Stimulated activated naive CD4-positive, alpha-beta T cell treated with Interleukin-2 at 50 U/mL for 16 hours (primary cell): ENCODE measurements at places on chromosomes 3 and 15.

DNA sequence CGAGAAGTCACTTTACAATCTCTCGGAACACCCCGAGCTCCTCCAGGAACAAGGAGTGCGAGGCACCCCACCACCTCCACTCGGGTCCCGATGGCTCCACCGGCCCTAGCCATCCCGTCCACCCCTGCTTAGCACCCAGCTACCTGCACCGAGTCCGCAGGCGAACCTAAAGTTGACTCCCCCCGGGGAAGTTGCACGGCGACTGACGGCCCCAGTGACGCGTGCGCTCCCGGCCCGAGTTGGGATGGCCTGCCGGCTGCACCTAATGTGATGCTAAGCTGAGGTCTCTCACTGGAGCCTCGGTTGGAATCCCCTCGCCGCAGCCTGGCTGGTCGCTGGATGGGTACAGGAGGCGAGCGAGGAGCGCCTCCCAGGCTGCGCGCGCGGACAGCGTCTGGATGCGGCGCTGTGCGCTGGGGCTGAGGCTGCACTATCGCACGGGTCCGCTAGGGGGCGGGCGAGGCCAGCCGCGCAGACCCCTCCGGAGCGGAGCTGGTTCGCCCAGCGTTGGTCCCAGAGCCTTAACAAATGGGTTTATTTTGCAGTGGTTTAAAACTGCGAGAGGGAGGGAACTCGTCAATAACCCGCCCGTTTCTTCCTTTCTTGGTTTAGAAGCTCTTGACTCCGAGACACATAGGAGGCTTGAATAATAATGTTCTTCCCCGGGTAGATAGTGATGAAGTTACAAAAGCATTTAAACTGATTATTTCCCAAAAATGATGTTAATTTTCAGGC lies at the start of gene OXTR:
Gene OXTR, minus strand, starts transcription at position 526 of the 735 bp plus-strand sequence. CDS start 1,426 bp downstream, outside the sequence.
- peak; percentile 31 for DNase-seq

DNA sequence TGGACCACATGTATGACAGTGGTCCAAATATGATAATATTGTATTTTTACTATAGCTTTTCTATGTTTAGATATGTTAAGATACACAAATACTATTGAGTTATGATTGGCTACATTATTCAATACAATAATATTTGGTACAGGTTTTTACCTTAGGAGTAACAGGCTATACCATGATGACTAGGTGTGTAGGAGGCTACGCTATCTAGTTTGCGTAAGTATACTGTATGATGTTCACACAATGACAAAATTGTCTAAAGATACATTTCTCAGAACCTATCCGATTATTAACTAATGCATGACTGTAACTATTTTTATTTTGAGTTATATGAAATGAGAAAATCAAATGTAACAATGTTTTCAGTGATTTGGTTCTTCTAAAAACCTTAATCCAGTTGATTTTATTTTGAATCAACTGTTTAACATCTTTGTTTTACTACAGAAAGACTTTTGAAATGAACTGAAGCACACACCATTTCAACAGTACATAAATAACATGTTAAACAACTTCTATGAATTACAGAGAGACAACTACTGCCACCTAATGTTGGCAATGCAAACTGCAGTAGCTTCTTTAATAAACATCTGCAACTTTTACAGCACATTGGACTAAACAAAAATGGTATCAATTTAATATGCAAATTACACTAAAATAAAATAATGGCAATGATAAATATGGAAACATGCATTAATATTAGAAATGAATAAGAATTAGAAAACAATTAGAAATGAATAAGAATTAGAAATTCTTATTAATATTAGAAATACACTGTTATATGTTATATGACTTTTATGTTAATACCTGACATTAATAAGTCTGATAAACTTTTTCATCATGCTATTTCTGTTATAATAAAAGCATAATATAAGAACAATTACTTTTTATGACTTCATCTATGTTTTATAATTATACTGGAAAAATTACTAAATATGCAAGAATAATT lies 255.7 kb downstream of the MBNL1 start:
- no peak for DNase-seq

GRCh38 chr3:183488343-183488742 lies 59.9 kb upstream of the MCF2L2 start:
- DNase-seq, result no peak

- DNase-seq, result no peak
These were observed 46.9 kb upstream of the CSPG4 start for GRCh38 chr15:75759416-75760130.

GRCh38 chr3:128573160-128573559 lies 77.5 kb downstream of the RPN1 start:
- no peak for DNase-seq

GRCh38 chr3:33424606-33425452 lies 15.4 kb downstream of the UBP1 start:
- DNase-seq, result no peak

- DNase-seq, result no peak
These were observed 28.6 kb upstream of the KBTBD12 start for GRCh38 chr3:127886231-127886955.

DNA sequence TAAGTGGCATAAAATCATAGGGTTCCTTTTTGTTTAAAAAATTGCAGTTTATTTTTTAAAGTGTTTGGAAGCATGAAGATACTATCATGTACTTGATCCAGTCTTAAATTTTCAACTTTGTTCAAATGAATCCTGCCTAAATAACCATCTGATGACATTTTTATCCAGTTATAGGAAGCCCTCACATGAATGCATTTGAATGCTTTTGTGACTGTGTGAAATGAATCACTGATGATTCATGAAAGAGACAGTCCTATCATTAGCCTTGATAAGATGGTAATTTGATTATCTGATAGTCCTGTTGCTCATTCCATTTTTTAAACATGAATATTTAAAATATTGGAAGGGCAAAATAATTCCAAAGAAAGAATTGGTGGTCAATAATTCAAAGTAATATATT lies 401.9 kb upstream of the ROBO2 start:
- DNase-seq, result no peak

DNA sequence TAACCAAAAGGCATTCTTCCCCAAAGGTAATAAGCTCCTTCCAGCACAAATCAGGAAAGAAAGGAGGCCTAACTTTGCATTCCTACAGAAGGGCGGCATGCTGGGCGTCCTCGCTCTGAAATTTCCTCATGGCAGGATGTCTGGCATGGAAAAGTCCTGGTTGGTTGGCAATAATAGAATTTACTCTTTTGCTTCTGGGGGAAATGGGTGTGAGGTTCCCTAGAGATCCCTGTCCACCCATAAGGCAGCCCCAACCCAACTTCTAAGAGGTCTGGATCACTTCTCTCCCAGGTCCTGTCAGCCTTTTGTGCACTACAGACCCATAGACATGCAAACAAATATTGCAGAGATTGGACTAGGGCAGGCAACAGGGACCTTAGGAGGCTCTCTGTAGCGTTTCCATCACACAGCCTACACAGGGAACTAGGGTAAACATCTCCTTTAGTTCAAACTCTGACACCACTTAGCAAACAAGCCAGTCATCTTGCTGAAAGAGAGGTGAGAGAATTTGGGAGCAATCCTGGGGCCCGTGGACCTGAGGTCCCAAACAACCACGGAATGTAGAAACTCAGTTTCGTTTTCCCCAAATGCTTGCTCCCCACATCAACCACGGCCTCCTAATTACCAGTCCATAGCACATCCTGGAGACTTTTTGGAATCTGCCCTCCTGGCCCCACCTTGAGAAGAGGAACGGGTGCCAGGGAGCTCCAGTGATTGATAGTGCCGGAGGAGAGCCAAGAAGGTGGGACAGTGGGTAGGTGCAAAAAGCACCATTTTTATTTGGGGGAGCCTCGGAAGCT lies 2.1 kb downstream of the ZIC4 start:
- DNase-seq, result no peak

- no peak for DNase-seq
These were observed 22.9 kb downstream of the PRR20G start for GRCh38 chr3:127264794-127265514.
